ENCODE measurements at places on chromosomes 16 and 17. TPM values are rescaled to one million over a fixed set of nuclear protein-coding genes. Genes with fewer than 3 reads are reported as not detected.

CCL3 gene
- 0.86 TPM for polyA plus RNA-seq

LDHD gene
- polyA plus RNA-seq, result 11.8 TPM

NUPR1 gene
- polyA plus RNA-seq, result 88.1 TPM

ARL5C gene
- polyA plus RNA-seq, result not detected

HP gene
- polyA plus RNA-seq, result 0.29 TPM

ZNF174 gene
- 2.9 TPM for polyA plus RNA-seq

SLC47A2 gene
- 1.1 TPM for polyA plus RNA-seq

HIGD1B gene
- polyA plus RNA-seq, result 2.8 TPM

MEIOC gene
- polyA plus RNA-seq, result not detected

APOBR gene
- 1.2 TPM for polyA plus RNA-seq

ADAT1 gene
- polyA plus RNA-seq, result 8.4 TPM

KRTAP4-6 gene
- not detected for polyA plus RNA-seq

CRISPLD2 gene
- 3.7 TPM for polyA plus RNA-seq

ANKRD40CL gene
- polyA plus RNA-seq, result not detected

WFDC1 gene
- polyA plus RNA-seq, result 4.5 TPM
